ENCODE measurements at places on chromosomes 5 and 9. TPM values are rescaled to one million over a fixed set of nuclear protein-coding genes. Genes with fewer than 3 reads are reported as not detected.

Gene GABRA6
- not detected for total RNA-seq

Gene TEK
- 0.78 TPM for total RNA-seq

Gene SLC22A4
- 9.5 TPM for total RNA-seq

Gene PDE6A
- total RNA-seq, result not detected

Gene FYB1
- 1.6 TPM for total RNA-seq

Gene PIP5K1B
- total RNA-seq, result not detected
